ENCODE measurements at places on chromosomes 3 and 15.
A peak's percentile ranks its signal among the peaks of the same experiment; 100 is the strongest.

GRCh38 chr3:118536764-118537163 is 497.9 kb downstream of the IGSF11 start:
- DNase-seq = no peak

DNA sequence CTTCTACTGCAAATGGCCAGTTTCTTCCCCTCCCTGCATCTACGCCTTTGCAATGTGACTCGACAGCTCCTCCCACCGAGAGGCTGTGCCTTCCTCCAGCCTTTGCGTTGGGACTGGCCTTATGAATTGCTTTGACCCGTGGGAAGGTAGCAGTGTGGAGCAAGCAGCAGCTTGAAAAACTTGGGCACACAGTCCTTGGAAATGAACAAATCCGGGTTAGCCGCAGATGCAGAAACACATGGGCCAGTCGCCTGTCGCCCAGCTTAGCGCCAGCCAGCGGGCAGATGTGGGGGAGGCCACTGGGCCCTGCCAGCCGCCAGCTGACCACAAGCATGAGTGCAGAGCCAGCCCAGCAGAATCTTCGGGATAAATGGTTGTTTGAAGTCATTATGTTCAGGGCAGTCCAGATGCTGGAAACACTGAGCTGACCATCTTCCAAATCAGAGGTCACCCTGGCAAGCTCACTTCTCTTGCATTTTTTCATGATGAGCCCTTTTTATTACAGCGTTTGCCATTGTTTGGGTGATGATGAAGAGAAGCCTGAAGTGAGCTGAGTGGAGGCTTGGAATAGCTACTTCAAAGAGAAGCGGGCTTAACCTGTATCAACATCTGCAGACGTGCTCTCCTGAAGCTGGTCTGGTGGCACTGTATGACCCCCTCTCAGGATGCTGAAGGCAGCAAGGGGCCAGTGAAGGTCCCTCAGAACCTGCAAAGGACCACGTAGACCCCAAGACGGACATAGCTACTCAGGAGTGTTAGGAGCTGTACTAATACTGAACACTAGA is 9.8 kb downstream of the SELENOS start:
- DNase-seq = peak; percentile 94

DNA sequence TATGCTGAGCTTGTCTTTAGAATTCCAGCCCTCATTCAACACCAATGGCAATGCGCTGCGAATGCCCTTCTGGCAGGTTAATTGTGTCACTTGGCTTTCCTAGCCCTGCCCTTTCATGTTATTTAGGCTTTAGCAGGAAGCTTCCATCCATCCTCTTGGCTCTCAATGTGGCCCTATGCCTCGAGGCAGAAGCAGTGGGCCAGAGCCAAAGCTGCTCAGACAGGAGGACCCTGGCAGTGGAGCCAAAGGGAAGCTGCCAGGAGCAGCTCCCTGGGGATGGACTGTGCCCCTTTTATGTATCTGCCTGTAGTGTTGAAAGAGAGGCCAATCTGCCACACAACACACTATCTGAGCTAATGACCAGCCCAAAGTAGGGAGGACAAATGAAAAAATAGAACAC is 376.4 kb downstream of the CTNNB1 start:
- DNase-seq = no peak

DNA sequence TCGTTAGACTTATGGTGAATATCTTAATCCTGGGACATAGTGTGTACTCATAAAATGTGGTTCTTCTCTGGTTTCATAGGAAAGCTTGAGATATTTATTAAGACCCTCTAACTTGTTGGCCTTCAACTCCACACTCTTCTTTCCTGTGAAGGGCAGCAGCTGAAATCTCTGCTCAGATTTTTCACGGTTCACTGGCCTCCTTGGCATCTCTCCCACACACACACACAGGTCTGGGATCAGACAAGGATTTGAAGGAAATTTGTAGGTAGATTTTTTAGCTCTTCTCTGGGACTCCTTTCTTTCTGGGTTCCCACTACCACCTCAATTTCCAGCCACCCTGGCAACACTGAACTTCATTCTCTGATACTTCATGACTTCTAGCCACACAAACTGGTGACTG is 70.2 kb downstream of the MYRIP start:
- no peak for DNase-seq

DNA sequence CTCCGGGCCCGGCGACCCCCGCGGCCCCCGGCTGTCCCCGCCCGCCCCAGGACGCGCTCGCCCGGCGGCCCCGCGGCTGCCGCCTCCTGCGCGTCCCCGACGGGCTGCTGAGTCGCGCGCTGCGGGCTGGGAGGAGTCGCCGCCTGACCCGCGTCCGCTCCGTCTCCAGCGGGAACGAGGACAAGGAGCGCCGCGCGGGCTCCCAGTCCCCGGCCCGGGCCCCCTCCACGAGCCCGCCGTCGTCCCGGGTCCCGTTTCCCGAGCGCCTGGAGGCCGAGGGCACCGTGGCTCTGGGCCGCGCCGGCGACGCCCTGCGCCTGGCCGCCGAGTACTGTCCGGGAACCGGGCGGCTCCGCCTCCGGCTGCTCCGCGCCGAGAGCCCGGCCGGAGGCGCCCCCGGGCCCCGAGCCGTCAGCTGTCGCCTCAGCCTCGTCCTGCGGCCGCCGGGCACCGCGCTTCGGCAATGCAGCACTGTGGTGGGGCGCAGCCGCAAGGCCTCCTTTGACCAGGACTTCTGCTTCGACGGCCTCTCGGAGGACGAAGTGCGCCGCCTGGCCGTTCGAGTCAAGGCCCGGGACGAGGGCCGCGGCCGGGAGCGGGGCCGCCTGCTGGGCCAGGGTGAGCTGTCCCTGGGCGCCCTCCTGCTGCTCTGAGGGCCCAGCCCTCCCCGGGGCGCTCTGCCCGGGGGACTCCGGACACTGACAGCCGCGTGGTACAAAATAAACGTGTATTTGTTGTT is 1.5 kb downstream of the C2CD4A start:
- no peak for DNase-seq

GRCh38 chr3:171231361-171231760 is 204.8 kb upstream of the SLC2A2 start:
- no peak for DNase-seq

DNA sequence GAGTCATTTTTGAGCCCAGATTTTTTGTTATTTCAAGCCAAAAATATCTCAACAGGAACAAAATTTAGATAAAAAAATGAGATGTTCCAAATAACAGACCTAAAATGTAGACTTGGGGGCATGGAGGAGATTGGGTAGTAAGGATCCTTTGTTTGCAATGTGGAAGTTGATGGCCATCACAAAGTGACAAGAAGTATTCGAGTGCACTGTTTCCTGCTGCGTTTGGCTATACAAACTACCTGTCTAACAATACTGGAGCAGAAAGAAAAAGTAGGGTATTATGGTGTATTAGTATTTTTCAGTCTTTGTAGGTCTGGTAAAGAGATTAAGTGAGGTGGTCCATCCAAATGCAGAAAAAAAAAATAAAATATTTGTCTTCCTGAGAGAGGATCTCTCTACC is 284.2 kb downstream of the C3orf38 start:
- no peak for DNase-seq

DNA sequence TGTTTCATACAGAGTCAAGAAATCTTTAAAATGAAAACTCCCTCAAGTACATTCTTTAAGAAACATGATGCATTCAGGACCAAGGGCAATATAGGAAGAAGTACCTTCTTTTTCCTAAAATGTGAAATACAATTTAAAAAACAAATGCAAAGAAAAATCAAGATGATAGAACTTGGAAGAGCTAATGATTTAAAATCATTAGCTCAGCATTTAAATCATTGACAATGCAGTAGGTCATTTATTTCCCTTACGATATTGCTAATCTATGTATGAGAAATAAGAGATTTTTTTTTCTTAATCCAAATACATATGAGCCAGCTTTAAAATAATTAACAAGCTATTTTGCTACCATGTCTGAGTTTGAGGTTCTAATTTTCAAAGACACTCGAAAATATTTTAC is 105.5 kb downstream of the HHLA2 start:
- DNase-seq = no peak

DNA sequence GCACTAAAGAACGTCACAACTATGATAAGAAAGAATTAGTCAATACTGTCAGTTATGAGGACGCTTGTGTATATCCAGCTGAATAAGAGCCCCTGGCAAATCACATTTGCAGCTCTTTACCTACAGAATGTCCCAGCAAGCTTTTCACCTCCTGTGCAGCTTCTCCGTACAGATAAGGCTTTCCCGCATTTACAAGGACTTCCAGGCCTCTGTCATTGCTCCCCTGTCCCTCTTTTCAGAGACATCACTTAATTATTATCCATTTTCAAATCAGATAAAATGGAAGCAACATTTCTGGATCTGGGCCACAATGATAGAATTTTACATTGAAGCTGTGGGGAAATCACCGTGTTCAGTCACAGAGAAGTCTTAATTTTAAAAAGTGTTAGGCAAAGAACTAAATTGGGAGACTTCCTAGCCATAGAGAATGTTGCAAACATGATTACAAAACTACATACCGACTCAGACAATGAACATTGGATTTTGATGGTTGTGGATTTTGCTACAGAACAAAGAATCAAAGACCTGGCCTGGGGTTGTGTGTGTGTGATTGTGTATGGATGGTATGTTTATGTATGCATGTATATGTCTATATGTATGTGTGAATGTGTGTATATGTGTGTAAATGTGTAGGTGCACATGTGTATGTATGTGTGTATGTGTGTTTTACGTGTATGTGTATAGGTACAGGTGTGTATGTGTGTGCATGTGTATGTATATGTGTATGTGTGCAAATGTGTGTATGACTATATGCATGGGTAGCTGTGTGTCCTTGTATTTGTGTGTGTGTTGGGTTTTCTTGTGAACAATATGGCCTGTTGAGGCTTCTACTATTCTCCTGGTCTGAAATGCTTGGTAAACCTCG is 41.5 kb downstream of the MGLL start:
- no peak for DNase-seq

DNA sequence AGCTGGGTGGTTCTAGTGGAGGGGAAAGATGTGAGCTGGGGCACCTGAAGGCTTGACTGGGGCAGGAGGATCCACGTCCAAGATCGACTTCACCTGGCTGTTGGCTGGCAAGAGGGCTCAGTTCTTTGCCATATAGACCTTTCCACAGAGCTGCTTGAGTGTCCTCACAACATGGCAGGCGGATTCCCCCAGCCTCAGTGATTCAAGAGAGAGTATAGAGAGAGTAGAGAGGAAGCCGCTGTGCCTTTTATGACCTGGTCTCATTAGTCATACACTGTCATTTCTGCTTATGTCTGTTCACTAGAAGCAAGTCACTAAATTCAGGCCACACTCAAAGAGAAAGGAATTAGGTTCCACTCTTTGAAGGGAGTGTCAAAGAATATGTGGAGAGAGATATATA is 101.6 kb downstream of the APBA2 start:
- no peak for DNase-seq

- DNase-seq = peak; percentile 69
Measured at GRCh38 chr3:27312044-27312668, 57.0 kb downstream of the NEK10 start.

DNA sequence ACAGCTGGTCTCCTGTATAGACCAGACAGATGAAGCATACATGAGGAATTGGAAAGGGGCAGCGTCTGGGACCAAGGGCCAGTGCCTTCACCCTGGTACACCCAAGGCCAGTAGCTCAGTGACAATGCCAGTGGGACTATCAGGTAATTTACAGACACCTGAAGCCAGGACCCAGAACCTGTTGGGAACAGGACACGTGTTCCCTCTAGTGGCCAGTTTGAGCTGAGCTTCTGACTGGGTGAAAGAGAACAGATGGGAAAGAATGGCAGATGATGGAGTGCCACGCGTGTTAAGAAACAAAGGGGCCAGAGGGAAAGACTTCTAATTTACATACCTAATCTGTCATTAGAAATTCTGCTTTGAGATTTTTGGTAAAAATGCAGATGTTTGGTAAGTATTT is 5.1 kb upstream of the SLC25A38 start:
- no peak for DNase-seq

DNA sequence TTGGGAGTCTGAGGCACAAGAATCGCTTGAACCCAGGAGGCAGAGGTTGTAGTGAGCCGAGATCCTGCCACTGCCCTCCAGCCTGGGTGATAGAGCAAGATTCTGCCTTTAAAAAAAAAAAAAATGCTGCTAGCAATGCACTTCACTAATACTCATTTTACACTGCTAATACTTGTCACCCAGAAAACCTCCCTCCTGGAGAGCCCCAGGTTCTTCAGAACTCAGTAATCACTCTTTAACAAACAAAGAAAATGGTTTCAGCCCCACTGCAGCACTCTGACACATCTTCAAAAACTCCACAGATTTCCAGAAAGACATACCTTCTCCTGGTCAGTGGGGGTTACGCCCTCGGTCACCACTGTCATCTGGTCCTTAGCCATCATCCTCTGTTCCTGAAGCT is 366.7 kb downstream of the SHQ1 start:
- DNase-seq = no peak

DNA sequence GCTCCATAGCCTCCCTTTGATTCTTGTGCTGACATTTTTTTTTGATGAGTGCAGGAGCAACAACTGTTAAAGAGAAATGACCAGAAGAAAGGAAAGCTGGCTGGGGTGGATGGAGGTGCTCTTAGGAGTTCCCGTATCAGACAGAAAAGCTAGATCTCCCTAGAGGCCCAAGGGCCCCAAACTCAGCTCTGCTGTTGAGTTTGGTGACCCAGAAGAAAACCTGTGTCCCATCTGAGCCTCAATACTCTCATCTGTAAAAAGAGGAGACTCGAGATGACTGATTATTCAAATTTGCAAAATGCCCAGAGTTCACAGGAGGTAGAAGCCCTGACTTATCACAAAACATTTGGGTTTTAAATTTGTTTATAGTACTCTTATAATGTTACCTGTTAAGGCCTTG is 142.4 kb downstream of the TIGIT start:
- no peak for DNase-seq

DNA sequence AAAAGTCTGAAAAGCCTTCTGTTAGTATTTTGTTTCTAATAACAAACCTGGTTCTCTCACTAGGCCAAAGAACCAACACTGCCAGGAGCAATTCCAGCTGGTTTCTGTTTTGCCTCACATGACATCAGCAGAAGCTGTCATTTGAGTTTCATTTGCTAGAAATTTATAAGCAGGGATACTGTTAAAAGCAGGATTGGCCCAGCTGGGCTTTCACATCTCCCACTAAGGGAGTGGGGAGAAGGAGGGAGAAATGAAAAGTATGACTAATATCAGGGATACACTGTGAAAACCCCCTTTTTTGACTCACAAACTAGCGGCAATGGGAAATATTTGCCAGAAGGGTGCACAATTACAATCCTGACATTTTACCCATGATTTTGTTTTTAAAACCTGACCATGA is 5.3 kb downstream of the CCDC80 start:
- DNase-seq = peak; percentile 63

DNA sequence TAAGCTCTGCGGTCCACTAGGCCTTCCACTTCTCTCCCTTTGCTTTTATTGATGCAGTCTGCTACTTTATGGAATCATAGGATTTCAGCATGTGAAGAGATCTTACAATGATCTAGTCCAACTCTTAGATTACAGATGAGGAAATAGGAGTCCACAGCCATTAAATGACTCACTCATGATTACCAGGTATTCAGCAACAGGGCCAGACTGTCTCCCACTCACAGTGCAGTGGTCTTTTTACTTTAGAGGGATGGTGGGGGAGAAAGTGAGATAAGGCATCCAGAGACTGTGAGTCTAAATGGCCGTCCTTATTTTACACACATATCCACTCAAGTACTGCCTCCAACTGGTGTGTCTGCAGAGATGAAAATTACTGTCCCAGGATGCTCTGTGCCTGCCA is 88.5 kb upstream of the SKOR1 start:
- no peak for DNase-seq

- no peak for DNase-seq
Measured at GRCh38 chr3:30673425-30674341, 67.3 kb downstream of the TGFBR2 start.
